ENCODE measurements at places on chromosomes 12 and 14.

GRCh38 chr12:128707488-128707887 is 116.3 kb downstream of the SLC15A4 start:
- DNase-seq: no peak

- no peak for DNase-seq
These were observed 6.3 kb downstream of the MSI1 start for GRCh38 chr12:120362516-120363273.

GRCh38 chr12:64673490-64674169 is 63.3 kb downstream of the RASSF3 start:
- no peak for DNase-seq

GRCh38 chr12:124543590-124544310 is 23.7 kb downstream of the NCOR2 start:
- DNase-seq: no peak

DNA sequence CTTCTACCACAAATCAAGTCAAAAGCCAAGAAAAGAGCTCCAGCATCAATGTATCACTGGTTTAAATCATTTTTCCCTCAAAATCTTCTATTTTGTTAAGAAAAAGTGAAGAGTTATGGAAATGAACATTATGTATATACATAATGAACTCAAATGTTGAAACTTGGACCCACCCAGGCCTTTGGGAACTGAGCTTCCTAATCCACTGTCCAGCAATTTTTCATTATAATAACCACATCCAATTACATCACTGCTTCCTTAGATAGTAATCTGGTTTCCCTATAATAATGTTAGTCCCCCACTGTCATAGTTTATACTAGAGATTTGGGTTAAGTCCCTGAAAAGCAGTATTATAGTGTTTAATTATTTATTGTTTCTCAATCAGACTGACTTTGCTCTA is 170.9 kb downstream of the PIK3C2G start:
- DNase-seq: no peak

GRCh38 chr14:49982501-49982951 is 89.6 kb downstream of the ARF6 start:
- DNase-seq: no peak

DNA sequence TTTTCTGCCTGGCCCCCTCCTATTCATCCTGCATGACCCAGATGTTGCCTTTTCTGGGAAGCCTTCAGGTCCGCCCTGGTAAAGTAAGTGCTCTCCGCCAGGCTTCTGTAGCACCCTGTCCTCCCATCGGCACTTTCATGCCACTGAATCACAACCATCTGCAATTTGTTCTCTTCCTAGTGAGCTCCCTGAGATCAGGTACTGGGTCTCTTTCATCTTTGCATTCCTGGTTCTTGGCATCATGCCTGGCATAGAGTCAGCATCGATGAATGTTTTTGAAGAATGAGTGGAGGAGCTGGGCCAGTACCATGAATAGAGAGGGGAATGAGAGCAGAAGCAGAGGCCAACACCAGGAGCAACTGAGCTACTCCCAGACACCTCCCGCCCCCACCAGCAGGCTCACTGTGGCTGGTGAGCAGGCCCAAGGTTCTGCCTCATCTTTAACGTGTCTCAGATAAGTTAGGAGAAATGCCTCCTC is 13.1 kb downstream of the ZDHHC22 start:
- no peak for DNase-seq

DNA sequence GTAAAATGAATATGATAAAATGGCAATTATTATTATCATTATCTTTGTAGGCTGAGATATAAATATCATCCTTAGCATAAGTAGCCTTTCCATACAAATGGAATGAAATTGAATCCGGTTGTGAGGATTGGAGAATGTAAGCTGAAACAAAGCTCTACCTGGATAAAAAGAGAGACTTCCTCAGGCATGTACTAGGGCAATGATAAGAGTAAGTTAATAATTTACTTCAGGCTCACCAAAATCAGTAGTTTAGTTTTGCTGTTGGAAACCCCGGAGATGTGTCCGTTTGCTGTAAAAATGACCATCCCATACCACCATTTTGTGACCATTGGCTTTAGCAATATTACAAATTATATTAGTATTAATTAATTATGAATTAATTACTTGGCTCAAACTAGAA is 96.3 kb downstream of the C12orf75 start:
- no peak for DNase-seq
